IMR-90 (cell line): ENCODE measurements at places on chromosomes 2 and 18. TPM values are rescaled to one million over a fixed set of nuclear protein-coding genes. Genes with fewer than 3 reads are reported as not detected.

GRCh38 chr18:55559739-55560138 lies 28.3 kb downstream of the TCF4 start:
- DNase-seq, result no peak

DNA sequence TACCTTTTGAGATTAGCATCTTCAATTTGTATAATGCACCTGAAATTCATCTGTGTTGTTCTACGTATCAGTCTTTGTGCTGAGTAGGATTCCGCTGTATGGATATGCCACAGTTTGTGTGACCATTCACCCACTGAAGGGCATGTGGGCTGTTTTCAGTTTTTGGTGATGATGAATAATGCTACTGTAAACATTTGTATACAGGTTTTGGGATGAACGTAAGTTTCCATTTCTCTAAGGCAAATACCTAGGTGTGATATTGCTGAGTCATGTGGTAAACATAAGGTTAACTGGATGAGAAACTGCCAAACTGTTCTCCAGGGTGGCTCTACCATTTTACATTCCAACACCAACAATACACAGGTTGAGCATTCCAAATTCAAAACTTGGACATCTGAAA lies 35.1 kb downstream of the CABYR start:
- no peak for DNase-seq

GRCh38 chr18:9366126-9366714 lies 31.6 kb downstream of the TWSG1 start:
- DNase-seq, result peak; percentile 40

ASAP2 gene
- 19.7 and 26.9 TPM in 2 replicates for total RNA-seq

DNA sequence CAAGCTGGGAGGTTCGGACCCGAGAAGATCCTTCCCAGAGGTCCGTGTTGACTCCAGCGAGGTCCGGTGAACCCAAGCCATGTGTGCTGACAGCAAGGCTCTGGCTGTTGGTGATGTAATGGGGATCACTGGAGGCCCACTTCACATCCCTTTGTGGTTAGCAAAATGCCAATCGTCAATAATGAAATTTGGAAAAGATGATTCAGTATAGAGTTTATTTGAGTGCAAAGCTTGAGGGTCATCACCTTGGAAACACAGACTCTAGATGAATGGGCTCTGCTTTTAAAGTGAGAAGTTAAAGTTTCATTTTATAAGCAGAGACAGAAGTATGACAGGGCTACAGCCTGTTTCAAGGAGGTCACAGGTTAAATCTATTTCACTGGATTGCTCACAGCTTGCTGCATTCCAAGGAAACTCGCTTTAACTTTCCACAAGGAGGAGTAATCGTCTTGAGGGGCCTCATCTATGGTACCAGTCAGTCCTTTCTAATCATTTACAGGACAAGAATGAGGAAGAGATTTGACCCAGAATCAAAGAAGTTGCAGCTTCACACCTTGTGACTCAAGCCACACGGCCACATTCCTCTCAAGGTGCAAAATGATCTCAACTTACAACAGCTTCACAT lies 140.5 kb downstream of the TPO start:
- peak; percentile 88 for DNase-seq

TANC1 gene
- 12.8 and 12.9 TPM in 2 replicates for total RNA-seq

PTPRN gene
- total RNA-seq, result 4.4 and 5.2 TPM in 2 replicates

GRCh38 chr2:158024288-158024898 lies 77.3 kb upstream of the UPP2 start:
- peak; percentile 31 for DNase-seq

- no peak for DNase-seq
Observed at GRCh38 chr2:203799908-203800307, 67.7 kb upstream of the CTLA4 start.

GRCh38 chr18:48151421-48152065 lies 221.1 kb upstream of the SMAD2 start:
- no peak for DNase-seq

CAVIN2 gene
- total RNA-seq, result 11.5 and 12.5 TPM in 2 replicates

ELMOD3 gene
- total RNA-seq, result 10.8 and 13.1 TPM in 2 replicates

GRCh38 chr2:12330916-12331315 lies 385.8 kb upstream of the TRIB2 start:
- DNase-seq, result peak; percentile 80

- DNase-seq, result no peak
Observed at GRCh38 chr18:76587879-76588271, 92.8 kb upstream of the ZNF516 start.

- peak; percentile 50 for DNase-seq
Observed at GRCh38 chr2:101111917-101112771, 39.0 kb downstream of the TBC1D8 start.

DNA sequence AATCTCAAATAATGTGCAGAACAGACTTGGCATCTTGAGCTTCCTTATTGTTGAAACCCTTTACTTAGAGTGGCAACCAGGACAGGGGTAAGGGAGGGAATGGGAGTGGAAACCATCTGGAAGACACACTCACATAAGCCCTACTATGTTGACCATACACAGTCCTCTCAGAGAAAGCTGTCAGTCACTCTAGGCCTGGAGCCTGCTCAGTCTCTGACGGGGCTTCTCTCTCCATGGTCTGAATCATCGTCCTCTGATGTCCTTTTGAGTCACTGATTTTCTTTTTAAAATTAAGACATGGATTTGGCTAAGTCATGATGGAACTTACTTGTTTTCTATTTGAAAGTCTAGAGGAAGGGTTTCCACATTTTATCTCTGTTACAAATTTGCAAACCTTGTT lies 74.0 kb downstream of the MYO1B start:
- peak; percentile 78 for DNase-seq

GPR39 gene
- total RNA-seq, result 7.2 and 9.0 TPM in 2 replicates

- DNase-seq, result peak; percentile 82
Observed at GRCh38 chr18:45014047-45014501, 333.4 kb downstream of the SETBP1 start.

SOX11 gene
- total RNA-seq, result 2.2 and 4.7 TPM in 2 replicates

GRCh38 chr2:69594341-69594740 lies 49.2 kb downstream of the AAK1 start:
- peak; percentile 51 for DNase-seq

GRCh38 chr2:237171881-237172280 lies 86.2 kb downstream of the COPS8 start:
- peak; percentile 52 for DNase-seq

- no peak for DNase-seq
Observed at GRCh38 chr2:118878531-118879149, 31.2 kb upstream of the EN1 start.

DNA sequence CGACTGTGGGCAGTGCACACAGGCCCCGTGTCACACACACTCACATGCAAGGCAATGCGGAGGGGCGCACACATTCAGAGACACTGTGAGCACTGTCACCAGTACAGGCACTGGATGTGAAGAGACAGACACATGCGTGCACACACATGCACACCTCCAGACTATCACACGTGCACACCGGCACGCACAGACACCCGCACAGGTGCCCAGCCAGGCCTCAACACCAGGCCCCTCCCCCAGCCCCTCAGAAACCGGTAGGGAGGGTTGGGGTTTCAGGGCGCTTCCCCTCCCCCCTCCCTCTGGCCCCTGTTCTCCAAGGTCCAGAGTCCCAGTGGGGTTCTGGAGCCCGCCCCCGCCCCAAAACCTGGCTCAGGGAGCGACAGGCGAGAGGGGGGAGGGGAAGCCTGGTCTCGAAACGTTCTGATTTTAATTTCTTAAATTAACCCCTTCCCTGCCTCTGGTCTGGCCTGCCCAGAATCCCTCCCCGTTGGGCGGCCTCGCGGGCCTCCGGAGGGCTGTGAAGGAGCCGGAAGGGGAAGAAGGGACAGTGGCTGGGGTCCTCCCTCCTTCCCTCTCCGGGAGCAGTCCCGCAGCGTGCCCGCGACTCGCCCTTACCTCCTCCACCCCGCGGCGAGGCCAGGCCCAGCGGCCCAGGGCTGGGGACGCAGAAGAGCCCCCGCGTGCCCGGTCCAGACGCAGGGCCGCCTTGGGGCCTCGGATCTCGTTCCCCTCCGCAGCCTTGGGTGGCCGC lies 558 bp downstream of the FBXO41 start:
- no peak for DNase-seq

DNA sequence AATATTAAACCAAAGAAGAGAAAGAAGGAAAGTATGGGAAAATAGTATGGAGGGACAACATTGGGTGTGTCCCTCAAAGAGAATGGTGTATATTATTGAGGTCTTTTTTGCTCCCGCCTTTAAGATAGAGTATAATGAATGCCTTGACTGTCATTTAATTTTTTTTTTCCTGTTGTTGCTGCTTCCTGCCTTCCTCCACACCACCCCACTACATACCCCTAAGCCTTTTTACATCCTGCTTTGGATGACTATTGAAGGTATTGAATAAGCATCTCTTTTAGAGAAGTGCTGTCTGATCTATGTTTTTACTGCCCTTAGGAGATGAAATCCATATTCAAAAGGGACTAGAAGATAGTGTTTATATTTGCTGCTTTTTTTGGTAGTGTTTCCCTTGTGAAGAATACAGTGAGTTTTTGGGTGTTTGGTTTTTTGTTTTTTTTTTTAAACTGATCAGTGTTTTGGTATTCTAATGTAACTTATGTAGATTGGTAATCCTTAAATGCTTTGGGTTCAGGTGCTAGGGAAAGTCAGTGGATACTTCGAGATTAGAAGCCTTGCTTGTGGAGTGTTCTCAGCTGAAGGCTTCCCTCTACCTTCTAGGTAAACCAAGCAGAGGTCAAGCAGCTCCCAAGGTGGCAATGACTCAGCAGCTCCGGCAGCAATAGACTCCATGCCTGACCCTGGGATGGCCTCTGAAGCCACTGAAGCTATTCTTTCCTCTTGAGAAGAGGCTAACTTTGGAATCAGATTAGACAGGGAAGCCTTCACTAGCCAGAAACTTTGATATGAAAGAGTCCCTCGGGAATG lies 5.0 kb downstream of the FZD7 start:
- DNase-seq, result peak; percentile 62

DNA sequence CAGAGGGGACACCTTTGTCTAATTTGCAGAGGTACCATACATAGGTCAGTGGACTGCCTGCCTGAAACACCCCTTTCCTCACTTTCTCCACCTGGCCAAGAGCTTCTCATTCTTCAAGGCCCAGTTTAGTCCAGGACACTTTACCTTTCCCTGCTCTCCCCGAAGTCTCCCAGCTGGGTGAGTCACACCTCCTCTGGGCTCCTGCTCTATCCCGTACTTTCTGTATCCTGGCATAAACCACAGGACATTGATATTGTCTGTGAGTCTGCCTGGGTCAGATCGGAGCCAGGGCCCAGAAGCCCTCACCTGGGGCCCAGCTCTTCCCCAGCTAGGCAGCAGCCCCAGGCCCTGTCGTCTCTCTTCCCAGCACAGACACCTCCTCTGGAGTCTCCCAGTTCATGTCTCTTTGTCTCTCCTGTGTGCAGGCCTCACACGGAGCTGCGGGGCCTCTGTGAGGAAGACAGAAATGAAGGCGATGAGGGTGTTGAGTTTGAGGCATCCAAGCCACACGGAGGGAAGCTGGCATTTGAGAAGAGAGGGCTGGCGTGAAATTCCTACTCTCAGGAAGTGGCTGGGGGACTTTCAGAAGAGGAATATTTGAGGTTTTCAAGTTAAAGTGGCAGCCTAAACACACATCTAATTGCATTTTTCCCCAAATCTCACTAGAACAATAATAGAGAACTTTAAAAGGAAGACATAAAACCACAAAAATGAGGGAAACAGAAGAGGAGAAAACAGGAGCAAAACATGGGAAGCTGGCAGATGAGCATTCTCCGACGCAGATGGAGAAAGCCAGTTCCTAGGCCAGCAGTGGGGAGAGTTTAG lies 79.6 kb upstream of the LAPTM4A start:
- DNase-seq, result no peak

GRCh38 chr2:19362094-19362754 lies 3.8 kb upstream of the OSR1 start:
- DNase-seq, result peak; percentile 50

CXCR2 gene
- total RNA-seq, result not detected in 2 replicates

- no peak for DNase-seq
Observed at GRCh38 chr2:69776886-69777785, 35.2 kb downstream of the ANXA4 start.

DNA sequence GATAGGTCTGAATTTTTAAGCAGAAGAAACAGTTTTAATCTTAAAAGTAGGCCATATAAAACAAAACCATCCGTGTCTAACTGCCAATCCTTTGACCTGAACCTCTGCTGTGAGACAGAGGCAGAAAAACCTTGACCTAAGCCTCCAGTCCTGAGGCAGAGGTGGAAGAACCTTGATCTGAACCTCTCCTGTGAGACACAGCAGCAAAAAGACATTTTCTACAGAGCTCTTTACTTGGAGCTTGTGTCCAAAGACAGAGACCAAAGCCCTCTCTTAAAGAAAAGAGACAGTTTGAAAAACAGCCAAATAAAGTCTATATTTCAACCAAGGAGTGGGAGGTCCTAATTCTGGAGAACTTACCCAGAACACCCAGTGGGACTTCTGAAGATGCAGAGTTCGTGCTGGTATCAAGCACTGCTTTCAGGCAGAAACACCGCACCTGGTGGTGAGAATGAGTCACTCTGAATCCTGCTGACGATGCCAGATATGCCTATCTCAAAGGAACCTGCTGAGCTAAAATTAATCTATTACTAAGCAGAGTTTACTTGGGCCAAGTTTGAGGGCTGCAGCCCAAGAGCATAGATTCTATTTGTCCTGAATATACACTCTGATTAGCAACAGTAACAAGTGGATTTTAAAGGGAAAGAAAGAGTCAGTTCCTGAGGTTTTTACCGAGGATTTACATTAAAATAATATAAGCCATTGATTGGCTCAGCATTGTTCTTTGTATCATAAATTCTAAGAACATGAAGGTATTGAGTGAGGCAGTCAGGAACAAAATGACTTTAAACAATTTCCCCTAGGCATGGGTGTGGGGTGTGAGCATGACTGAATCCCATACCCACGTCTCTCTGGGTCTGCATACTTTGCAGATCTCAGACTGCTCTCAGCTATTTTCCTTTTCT lies 806.4 kb downstream of the TRIB2 start:
- no peak for DNase-seq

DNA sequence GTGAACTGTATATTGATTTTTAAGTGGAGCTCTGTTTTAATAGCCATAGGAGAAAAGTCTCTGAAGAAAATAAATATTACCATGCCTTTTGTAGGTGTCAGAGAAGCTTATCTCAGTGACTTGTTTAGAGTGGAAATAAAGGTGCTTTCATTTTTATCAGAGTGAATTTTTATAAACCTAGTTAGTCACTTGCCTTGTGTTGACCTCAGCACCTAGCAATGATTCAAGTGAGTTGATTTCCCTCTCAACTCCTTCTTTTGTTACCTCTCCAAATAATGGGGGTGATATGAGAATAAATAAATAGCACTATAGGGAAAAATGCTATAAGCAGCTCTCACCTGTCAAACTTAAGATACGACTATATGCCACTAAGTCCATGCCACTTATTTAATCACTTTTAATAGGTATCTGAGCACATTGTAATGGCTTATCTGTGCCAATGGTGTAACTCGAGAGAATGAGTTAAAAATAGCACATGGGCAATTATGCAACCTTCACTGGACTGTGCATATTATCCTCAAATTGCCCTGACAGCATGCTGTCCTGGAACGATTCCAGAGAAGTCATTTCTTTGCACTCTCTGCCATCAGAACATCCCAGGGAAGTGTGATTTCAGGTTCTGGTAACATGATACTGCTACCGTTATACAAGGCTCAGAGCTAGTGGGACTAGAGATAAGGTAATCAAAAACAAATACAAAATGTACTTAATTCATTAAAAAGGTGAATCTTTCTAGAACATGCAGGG lies 290.8 kb downstream of the CCDC85A start:
- no peak for DNase-seq
